Esophagus muscularis mucosa (tissue), 4 donors: ENCODE measurements at places on chromosomes 3 and 15. TPM values are rescaled to one million over a fixed set of nuclear protein-coding genes. Genes with fewer than 3 reads are reported as not detected.

Gene CXCR6
- 7.1 TPM for total RNA-seq

DNA sequence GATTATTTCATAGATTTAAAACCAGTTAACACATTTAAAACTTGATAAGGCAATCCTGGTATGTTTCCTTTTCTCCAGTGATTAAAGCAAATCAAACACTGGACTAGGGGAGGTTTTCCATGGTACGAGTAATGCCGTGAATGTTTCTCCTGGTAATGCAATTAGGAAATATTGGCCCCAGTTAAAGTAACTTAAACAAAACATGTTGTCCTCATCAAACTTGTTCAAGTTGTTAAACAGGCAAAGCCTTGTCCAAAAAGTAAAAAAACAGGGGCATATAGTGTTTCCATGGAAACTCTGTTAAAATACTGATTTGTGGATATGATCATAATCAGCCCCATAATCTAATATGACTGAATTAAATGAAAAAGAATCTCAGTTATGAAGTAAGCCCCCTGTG, 13.1 kb upstream of the LRTM1 start:
- no peak for DNase-seq

Gene ISY1
- 15.4 TPM for total RNA-seq

Gene SLC24A5
- not detected for total RNA-seq
